ENCODE measurements at places on chromosomes 2 and 18.

DNA sequence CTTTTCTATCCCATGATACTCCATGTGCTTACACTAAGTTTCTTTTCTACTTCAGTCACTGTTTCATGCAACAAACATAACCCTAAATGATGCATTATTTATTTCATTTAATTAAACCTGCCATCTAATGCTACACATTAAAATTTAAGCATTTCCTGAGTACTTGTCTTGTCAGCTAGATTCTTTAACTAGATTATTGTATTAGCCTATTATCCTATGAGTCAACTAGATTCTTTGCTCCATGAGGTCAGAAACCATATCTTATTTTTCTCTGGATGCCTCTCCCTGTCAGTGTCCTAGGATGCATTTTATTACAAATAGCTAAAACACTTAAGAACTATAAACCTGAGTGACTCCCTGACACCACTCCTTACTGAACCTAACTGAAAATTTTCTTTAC is 652.4 kb downstream of the SLC4A3 start:
- DNase-seq = no peak

DNA sequence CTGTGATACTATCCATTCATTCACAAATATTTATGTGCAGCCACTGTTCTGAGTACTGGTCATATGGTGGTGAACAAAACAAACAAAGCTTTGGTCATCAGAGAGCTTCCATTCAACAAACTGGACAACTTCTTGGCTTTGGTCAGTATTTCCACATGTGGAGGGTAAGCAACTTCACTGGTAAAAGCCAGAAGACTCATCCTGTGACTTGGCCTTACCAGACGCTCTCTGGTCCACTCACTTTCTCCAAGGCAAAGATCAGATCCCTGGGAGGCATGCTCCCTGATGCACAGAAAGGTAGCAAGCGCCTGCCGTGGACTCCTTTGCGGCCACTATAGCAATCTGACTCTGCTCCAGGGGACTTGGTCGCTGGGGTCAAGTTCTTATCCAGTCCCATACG is 179.5 kb downstream of the EN1 start:
- no peak for DNase-seq

DNA sequence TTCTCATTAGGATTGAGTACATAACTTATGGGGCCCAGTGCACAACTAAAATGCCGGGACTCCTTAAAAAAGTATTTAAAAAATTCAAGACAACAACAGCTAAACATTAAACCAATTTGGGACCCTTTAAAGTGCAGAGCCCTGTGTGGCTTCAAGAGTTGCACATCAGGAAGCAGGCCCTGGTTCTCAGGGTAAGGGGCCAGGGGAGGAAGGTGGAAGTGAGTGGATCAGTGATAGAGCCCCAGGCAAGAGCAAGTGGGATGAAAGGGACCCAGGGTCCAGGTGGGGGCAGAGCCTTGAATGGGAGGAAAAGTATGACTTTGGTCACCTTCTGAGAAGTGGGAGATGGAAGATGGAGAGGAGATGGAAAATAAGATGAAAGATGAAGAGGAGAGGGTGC is 2.3 kb upstream of the FHOD3 start:
- DNase-seq = no peak

DNA sequence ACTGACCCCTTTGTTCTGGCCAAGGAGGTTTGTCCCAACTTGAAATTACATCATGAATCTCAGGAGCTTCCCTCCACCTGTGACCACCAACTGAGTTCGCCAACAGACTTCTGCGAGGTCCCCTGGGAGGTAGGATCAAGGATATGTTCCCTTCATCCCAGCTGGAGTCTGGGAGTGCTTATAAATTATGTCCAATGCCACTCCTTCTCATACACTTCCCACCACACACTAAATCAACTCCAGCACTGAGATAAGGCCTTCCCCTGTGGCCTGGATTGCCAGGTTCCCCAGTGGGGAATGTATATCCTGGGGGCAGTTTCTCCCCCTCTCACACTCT is 99.2 kb downstream of the RND3 start:
- no peak for DNase-seq

- no peak for DNase-seq
Measured at GRCh38 chr2:126784045-126784444, 114.6 kb upstream of the TEX51 start.

GRCh38 chr2:166628478-166629136 is 134.6 kb upstream of the SCN7A start:
- no peak for DNase-seq

DNA sequence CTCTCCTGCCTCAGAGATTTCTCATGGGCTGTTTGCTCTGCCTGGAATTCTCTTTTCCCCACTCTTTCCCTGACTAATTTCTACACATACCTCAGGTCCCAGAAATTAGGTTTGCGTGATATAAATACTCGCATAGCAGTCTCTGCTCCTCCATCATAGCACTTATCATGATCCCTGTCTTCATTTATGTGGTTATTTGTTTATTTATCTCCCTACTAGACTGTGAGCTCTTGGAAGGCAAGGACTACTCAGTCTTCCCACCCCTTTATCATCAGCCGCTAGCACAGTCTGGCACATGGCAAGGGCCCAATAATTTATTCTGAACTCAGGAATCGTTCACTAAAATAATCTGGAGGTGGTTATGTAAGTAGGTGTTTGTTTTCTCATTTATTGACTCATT is 79.3 kb downstream of the ADCYAP1 start:
- no peak for DNase-seq

- no peak for DNase-seq
Measured at GRCh38 chr2:24917731-24918325, 2.2 kb downstream of the ADCY3 start.

DNA sequence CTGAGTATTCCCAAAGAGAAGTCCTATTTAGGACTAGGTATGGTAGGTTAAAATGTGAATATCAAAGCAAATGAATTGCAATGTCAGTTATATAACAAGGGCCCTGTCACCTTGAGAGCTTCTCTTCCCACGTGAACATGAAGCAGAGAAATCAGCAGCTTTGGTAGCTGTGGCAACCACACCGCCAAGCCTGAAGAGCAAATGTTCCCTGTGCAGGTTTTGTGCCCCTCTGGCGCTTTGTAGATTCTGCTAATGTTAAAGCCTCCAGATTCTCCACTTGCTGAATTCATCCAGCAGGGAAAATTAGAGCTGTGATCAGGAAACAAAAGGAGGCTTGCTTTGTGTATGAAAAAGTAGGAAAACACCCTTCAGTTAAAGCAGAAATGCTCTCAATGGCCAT is 322.6 kb downstream of the RBM43 start:
- DNase-seq = no peak

DNA sequence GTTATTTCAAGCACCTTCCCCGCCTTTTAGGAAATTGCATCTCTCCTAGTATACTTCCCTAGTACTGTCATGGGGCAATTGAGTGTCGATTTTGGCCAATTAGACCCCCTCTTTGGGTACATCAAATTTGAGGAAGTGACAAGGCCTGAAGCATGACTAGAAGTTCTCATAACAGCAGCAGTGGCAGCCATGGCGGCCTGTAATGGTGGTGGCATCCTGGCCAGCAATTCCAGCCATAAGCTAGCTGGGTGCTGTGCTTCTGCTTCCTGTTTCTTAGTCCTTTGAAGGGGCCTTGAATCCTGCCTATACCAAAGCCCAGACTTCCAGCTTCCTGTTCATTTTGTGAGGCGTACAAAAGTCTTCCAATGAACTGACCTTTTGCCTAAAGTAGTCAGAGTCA is 523.1 kb downstream of the PLCL1 start:
- DNase-seq = no peak

GRCh38 chr2:135586148-135586547 is 54.9 kb downstream of the R3HDM1 start:
- no peak for DNase-seq

DNA sequence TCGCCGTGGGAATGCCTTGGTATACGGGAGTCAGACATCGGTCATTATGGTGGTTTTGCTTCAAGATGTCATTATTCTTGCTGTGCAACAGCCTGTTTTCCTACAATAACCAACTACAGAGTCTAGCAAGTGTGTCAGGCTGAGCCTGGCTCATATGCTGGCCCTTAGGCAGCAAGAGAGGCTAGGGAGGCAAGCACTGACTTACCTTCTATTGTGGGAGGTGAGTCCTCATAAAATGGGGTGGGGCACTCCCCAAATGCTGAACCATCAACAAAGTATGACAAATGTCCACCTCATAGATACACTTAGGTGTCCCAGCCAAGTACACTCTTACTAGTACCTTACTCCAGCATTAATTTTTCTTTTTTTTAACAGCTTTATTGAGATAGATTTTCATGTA is 77.0 kb upstream of the ATL2 start:
- DNase-seq = no peak

DNA sequence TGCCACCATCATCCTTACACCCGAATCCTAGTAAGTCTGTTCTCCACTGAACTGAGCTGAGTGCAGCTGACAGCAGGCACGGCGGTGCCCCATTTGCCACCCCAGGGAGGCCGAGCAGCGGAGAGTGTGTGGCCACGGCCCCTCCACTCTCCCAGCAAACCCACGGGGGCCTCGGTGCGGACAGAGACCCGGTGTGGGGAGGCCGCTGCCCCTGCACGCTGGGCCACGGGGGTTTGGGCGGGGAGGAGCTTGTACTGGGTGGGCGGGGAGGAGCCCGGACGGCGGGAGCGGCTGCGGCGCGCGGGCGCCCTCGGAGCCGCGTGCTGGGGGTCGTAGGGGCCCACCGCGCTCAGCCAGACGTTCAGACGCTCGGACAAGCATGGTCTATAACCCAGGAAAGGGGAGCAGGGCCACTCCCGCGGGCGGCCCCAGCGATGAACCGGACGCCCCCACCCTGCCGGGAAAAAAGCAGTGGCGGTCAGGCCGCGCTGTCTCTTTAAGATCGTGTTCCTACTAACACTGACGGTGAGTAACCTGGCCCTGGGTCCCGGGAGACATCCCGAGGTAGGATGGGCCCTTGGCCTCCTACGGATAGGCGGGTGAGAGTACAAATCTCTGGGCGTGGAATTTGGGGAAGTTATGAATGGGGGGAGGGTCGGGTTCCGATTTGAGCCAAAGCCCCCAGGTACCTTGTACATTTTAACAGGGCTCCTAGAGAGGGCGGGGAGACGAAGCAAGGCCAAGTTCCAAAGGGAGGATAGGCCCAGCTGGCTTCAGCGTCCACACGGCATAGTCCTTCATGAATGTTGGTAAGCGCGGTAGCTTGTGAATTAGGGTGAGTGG is at the start of gene ITPRIPL1:
TSS of gene ITPRIPL1 (plus strand) at position 277 of the 843 bp plus-strand sequence. CDS start at position 800, 523 bp downstream.
- peak; percentile 14 for DNase-seq

DNA sequence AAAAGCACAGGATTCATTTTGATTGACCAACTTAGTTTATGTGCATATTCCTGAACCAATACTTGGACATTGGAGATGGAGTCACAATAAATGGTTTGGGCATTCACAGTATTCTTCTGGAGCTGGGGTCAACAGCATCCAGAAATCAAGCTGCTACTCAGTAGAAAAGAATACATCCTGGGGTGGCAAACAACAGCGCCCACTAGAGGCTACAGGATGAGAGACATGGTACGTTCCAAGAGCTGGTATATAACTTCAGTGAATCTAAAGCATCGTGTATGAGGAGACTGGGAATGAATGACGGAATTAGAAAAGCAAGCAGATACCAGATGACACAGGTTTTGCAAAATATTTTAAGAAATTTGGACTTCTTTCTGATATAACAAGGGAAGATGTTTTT is 142.9 kb upstream of the FIGN start:
- DNase-seq = no peak
